ENCODE measurements at places on chromosomes 7 and 10.

GRCh38 chr10:6328699-6329423 lies 126.1 kb downstream of the PFKFB3 start:
- DNase-seq: peak; percentile 43

DNA sequence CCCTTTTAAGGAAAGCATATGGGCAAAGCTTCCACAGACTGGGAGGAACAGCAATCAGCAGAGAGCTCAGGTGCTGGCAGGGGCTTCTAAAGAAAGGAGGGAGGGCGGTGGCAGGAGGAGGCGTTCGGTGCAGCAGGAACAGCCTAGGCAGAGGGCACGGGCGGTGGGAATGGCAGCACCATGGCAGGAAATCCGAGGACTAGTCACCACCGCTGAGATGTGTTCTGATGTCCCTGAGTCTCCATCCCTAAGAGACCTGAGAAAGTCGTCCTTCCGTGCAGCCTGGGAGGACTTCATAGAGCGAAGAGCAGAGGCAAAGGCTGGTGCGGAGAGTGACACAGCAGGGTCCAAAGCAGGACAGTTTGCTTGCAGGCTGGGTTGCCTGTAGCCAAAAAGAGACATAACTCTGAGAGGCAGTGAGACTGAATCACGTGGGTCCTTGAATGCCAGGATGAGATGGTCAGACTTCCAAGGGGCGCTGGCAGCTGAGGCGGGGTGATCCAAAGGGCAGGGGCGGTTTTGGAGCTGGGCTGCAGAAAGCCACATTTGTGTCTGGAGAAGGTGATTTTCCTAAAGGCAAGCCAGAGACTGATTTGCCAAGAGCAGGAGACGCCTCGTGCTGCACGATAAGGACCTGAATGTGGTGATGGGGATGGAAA lies 35.8 kb upstream of the GRID1 start:
- DNase-seq: peak; percentile 31

DNA sequence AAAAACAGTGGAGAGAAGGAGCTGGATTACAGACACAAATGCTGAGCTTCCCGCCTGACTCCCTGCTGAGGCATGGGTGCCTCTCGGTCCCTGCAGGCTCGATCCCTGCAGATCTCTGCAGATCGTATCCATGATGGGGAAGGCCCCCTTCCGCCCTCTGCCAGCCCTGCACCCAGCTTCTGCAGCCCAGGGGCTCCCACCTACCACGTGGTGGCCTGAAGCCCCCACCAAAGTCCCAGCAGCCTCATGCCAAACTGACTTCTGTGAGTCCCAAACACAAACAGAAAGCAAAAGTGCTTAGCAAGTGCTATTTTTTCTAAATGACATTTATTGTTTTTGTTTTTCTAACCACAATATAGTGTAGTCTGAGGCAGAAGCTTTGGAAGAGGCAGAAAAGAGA lies 127.1 kb upstream of the CHST15 start:
- no peak for DNase-seq

- no peak for DNase-seq
Measured at GRCh38 chr10:58718596-58718995, 205.9 kb downstream of the BICC1 start.

GRCh38 chr7:117873310-117874190 lies at the start of gene CTTNBP2:
Gene CTTNBP2, minus strand, starts transcription at chr7:117873441. Its CDS starts 26 bp downstream, at chr7:117873415.
- peak; percentile 77 for DNase-seq

- DNase-seq: no peak
Measured at GRCh38 chr10:1698185-1698584, 39.1 kb downstream of the ADARB2 start.

- no peak for DNase-seq
Measured at GRCh38 chr7:106793015-106793975, 71.8 kb upstream of the PIK3CG start.

DNA sequence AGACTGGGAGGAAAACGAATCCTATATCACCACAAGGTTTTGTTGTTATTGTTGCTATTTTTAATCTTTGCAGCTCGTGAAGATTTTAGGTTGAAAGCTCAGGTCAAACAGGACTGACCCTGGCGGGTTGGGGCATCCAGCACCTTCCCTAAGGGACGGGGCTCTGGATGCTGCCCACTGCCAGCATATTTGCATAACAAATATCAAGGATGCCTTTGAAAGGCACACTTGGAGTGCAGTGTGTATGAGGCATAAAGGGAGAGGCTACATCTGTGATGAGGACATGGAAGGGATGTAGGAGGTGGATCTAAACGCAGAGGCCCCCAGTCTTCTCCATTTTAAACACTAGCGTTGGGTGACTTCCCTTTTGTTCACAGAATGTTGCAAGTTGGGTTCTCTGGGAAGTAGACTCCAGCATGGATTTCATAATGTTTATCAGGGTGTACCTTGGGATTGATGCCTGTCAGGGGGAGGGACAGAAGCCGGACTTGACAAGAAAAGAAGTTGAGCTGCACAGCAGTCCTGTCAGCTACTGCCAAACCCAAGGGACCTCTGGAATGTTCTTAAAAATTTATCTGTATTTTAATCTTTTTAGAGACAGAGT lies 181.1 kb upstream of the IMMP2L start:
- no peak for DNase-seq

GRCh38 chr7:138564365-138564764 lies 104.3 kb downstream of the TRIM24 start:
- no peak for DNase-seq

- DNase-seq: no peak
Measured at GRCh38 chr10:100883312-100883821, 29.4 kb upstream of the SLF2 start.

GRCh38 chr7:155162422-155162821 lies 92.3 kb downstream of the HTR5A start:
- DNase-seq: no peak

DNA sequence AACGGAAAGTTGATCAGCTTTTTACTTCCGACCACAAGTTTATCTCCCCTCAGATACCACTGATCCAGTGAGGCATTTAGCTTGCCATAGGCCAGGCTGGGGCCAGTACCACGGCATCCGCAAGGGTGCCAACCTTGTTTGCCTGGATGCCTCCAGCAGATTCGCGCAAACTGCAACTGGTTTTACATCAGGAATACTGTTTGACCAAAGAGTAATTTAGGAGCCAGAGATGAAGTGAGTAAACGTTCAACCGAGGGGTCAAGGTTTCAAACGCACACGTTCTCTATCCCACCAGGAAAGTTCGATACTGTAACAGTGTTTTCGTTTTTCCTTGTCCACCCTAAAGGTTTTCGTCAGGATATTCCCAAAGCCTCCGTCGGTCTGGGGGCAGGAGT lies 266 bp upstream of the MDFIC start:
- DNase-seq: no peak

- no peak for DNase-seq
Measured at GRCh38 chr7:46784732-46785131, 797.2 kb downstream of the TNS3 start.

- DNase-seq: no peak
Measured at GRCh38 chr10:28619455-28619854, 57.9 kb upstream of the BAMBI start.

- DNase-seq: no peak
Measured at GRCh38 chr10:75446508-75446907, 15.1 kb downstream of the LRMDA start.

DNA sequence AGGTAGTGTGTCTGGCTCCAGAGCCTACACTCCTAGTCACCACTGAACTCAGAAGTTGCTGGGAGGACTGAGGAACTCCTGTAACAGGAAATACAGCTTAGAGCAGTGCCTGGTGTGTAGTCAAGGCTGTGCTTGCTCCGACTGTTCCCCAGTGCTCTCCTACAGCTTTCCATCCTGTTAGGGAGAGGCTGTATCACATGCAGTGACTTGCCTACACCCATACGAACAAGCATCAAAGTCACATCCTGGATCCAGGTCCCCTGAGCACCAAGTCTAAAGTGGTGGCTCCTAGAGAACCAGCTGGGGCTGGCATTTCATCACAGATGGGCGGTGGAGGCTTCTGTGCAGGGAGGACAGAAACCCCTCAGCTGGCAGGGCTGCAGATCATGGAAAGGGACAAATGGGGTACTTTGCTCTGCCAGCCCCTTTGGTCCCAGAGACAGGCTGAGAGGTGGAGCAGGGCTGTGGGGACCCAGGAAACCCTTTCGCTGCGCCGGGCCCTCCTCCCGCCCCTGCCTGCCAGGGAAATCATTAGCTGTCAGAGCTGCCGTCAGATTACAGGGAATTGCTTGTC lies 7.7 kb downstream of the ASB10 start:
- no peak for DNase-seq

GRCh38 chr7:112381311-112382091 lies 68.8 kb upstream of the IFRD1 start:
- DNase-seq: no peak

DNA sequence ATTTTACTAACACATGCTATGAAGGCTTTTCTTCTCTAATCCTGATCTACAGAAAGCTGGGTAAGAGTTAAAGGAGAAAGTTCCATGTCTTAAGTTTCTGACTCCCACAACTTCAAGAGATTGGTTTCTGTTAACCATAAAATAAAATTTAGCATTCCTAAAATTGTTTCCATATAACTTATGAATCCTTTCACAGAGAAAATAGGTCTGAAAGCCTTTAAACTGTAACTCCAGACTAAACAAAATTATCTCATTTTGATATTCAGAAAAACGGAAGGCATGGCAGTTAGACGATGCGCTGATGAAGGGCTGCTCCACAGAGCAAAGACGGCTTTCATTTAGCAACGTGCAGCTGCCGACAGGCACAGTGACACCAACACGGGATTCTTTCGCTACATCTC lies 133.3 kb downstream of the SLC25A13 start:
- no peak for DNase-seq

DNA sequence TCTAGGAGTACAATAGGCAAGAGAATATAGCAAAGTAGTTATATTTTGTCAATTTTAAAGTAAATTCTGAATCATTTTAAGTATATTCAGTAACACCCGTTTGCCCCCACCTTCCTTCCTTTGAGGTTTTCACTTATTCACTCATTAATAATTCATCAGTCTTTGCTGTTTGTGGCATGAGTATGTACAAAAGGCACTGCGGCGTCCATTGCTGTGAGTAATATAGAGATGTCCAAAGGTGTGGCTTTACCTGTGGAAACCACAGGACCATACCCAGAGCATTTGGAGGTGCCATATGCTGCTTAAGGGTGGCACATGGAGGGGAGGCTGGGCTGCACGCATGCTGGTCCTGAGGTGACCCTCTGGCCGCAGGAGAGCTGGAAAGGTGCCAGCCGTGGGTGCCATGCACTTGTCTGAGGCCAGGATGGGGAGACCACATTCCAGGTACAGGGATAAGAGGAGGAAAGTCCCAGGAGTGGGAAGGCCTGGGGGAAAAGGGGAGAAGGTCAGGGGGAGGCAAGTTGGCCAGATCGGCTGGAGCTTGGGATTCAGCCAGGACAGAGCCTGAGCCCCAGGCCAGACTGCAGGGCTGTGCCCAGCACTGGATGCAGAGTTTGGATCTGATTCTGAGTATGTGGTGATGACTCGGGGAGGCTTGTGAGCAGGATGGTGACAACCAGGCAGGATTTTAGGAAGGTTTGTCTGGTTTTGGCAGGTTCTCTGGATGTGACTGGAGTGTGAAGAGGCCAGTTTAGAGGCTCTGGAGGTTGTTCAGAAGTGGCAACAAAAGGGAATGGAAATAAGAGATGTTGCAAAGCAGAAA lies 223.4 kb downstream of the MGMT start:
- DNase-seq: no peak

GRCh38 chr10:128527711-128528110 lies 401.5 kb upstream of the MKI67 start:
- DNase-seq: peak; percentile 39

- DNase-seq: no peak
Measured at GRCh38 chr10:10078446-10078845, 939.2 kb upstream of the CELF2 start.

DNA sequence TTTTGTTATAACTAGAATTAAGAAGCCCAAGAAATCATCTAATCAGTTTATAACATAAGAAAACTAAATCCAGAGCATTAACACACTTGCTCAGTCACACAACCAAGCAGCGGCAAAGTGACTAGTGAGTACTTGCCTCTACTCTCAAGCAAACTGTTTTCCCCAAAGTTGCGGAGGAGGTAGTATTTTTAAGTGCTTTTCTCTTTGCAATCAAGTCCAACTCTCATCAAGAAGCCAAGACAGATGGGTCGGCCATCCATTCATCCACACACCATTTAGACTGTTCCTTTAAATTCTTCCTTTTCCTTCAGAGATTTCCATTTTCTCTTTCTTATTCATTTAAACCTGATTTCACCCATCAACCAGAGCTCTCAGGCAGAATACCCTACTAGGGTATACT lies 25.4 kb downstream of the ARHGAP21 start:
- DNase-seq: no peak

GRCh38 chr10:74684462-74684861 lies 141.9 kb upstream of the KAT6B start:
- no peak for DNase-seq

DNA sequence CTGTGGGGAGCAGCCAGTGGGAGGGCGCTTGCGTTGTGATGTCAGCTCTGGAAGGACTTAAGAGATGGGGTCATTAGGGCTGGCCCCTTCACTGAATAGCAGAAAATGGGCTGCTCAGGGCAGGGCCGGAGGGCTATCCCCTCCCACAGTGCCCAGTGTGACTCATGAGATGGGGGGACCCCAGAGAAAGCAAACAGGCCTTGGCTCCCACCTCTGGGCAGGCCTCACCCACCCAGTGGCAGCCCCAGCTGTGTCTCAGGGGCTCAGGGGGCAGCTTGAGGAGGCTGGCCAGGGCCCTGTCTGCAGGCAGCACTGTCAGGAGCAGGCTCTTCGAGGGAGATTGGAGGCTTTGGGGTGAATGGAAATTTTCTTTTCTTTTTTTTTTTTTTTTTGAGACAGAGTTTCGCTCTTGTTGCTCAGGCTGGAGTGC lies 168.3 kb downstream of the SLIT1 start:
- DNase-seq: no peak

- no peak for DNase-seq
Measured at GRCh38 chr7:155594961-155595366, 48.6 kb upstream of the CNPY1 start.

DNA sequence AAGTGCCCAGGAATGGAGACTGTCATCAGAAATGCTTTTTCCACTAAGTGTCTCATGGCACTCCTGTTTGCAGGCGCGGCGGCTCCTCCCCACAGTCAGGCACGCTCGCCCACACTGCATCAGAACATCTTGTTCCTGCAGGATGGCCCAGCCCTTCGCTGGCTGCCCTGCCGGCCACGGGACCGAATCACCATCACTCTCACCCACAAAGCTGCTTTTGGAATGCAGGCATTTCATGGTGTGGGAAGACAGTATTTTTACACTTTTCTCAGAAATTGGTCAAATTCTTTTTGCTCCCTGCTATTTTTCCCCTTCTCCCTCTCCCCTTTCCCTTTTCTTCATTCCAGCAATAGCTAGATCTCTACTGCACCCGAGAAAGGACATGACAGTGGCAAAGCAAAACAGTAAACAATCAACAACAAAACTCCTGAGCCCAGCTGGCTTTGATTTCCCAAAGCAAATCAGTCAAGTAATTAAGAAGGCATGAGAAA lies 176.1 kb upstream of the TNS3 start:
- DNase-seq: no peak

GRCh38 chr7:70242826-70243225 lies 644.6 kb downstream of the AUTS2 start:
- DNase-seq: no peak
